ENCODE measurements at places on chromosomes 2 and 18. TPM values are rescaled to one million over a fixed set of nuclear protein-coding genes. Genes with fewer than 3 reads are reported as not detected.

DNA sequence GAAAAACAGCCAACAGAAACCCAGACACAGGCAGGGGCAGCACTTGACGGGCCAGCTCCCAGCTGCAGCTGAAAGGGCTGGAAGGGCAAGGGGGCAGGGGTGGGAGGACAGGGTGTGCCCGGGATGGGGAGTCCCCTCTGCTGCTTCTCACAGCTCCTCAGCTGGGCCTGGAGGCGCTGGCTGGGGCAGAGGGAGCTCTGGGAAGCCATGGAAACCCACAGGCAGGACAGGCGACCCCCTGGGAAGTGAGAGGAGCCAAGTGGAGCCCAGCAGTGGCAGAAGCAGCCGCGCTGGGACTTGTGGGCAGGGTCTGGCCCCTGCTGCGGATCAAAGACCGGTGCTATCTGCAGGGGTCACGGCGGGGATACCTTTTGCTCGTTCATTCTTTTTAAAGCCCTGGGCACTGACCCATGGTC lies 20.7 kb downstream of the OTOF start:
- H3K27me3 ChIP-seq, result no peaks in the 10 kb centered on the region
- no peak for DNase-seq
- H3K4me3 ChIP-seq, result no peak overlapping the region
- H3K4me1 ChIP-seq, result peaks cover 13% of the 10 kb centered on the region

- H3K4me3 ChIP-seq, result no peak overlapping the region
- H3K4me1 ChIP-seq, result no peaks in the 10 kb centered on the region
- DNase-seq, result no peak
- no peak overlapping the region for H3K27ac ChIP-seq
- H3K36me3 ChIP-seq, result no peaks in the 10 kb centered on the region
Measured at GRCh38 chr2:65934992-65935629, 499.8 kb upstream of the MEIS1 start.

GRCh38 chr2:239033801-239034560 lies 186.1 kb downstream of the TWIST2 start:
- peaks cover 10% of the 10 kb centered on the region for H3K4me1 ChIP-seq
- peaks cover 12% of the 10 kb centered on the region for H3K27me3 ChIP-seq
- peak; percentile 70 for DNase-seq
- no peak overlapping the region for H3K27ac ChIP-seq
- no peak overlapping the region for H3K4me3 ChIP-seq

- H3K27ac ChIP-seq, result peak overlapping the region; percentile 66
- no peak for DNase-seq
- peaks cover 49% of the 10 kb centered on the region for H3K4me1 ChIP-seq
- H3K36me3 ChIP-seq, result no peaks in the 10 kb centered on the region
- H3K27me3 ChIP-seq, result no peaks in the 10 kb centered on the region
Measured at GRCh38 chr2:27954771-27955383, 64.3 kb downstream of the BABAM2 start.

DNA sequence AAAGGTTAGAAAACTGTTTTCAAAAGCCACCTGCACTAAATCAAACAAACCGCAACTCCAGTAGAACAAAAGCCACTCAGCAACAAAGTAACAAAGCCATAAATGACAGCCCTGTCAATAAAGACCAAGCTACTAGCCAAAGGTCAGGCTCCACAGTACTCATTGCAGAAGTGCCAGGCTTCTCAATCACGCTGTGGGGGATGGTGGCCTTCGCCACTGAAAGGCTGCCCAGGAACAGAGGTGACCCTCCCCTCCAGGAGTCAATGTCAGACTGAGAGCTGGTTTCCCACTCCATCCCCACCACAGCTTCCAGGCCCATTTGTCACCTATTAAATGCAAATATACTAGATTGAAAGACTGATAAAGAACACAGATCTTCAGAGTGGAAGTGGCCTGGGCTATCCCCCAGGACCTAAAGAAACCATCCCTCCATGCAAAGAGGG lies 5.9 kb downstream of the ATP8B1 start:
- H3K4me3 ChIP-seq, result no peak overlapping the region
- no peaks in the 10 kb centered on the region for H3K27me3 ChIP-seq
- no peak overlapping the region for H3K27ac ChIP-seq
- peaks cover 12% of the 10 kb centered on the region for H3K4me1 ChIP-seq
- H3K36me3 ChIP-seq, result no peaks in the 10 kb centered on the region

Gene CCDC141
- total RNA-seq, result 0.42 TPM

DNA sequence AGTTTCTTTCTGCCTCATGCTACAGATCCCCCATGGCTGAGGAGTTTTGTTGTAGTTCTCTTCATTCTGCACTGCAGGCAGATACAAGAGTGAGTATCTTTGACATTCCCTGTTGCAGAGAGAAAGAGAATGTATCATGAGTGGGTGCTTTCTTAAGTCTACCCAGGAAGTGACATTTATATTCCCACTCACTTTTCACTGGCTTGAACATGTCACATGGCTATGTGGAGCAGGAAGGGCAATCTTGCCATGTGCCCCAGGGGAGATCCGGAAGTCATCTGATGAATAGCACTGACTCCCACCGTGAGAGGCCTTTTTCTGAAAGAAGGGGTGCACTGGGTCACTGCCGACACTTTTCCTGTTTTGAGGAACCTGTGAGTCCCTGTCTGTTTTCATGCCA lies 66.4 kb upstream of the BOD1L2 start:
- H3K27me3 ChIP-seq, result peaks cover 20% of the 10 kb centered on the region
- no peaks in the 10 kb centered on the region for H3K4me1 ChIP-seq
- DNase-seq, result no peak
- no peak overlapping the region for H3K27ac ChIP-seq
- H3K36me3 ChIP-seq, result no peaks in the 10 kb centered on the region

GRCh38 chr18:9915291-9916076 lies 1.7 kb downstream of the VAPA start:
- peak overlapping the region; percentile 100 for H3K27ac ChIP-seq
- peak overlapping the region; percentile 61 for H3K4me3 ChIP-seq
- no peaks in the 10 kb centered on the region for H3K36me3 ChIP-seq
